ENCODE measurements at places on chromosomes 12 and 14. TPM values are rescaled to one million over a fixed set of nuclear protein-coding genes. Genes with fewer than 3 reads are reported as not detected.

GRCh38 chr12:57772429-57773322, at the start of gene EEF1AKMT3:
EEF1AKMT3 (plus strand) TSS chr12:57772614; CDS start chr12:57772725, 111 bp downstream.
- peak; percentile 63 for DNase-seq

DNA sequence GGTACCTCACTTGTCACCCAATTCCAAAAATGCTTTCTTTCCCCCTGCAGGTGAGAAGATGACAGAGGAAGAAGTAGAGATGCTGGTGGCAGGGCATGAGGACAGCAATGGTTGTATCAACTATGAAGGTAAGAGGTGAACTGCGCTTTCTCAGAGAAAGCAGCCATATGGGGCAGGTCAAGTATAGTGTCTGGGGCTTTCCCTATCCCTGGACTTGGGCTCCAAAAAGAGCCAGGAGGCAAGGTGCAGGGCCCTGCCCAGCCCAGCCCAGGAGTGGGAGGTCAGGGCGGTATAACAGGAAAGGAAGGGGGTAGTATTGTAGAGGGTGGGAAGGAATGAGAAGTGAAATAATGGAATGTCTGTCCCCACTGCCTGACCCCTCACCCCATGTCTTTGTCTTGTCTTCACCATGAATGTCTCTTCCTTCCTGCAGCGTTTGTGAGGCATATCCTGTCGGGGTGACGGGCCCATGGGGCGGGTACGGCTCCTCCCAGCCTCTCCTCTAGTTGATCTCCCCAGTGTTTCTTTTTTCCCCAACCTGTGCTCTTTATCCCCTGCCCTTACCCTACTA, 2.1 kb downstream of the MYL6 start:
- DNase-seq: no peak

DNA sequence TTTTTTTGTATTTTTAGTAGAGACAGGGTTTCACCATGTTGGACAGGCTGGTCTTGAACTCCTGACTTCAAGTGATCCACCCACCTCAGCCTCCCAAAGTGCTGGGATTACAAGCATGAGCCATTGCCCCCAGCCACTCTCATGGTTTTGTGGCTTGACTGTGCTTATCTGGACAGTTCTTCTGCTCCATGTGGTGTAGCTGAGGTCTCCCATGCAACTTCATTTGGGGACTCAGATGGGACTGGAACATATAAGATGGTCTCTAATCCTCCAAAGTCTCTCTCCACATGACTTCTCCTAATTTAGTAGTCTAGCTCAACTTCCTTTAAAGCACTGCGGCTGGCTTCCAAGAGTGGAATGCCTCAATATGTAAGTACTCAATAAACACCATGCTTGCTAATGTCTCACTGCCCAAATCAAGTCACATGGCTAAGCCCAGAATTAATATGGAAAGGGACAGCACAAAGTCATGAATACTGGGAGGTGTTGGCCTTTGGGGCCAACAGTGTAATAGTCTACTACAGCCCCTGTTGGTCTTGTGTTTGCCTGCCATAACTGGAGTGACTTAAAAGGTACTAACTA, 7.4 kb downstream of the INHBC start:
- DNase-seq: no peak

DNA sequence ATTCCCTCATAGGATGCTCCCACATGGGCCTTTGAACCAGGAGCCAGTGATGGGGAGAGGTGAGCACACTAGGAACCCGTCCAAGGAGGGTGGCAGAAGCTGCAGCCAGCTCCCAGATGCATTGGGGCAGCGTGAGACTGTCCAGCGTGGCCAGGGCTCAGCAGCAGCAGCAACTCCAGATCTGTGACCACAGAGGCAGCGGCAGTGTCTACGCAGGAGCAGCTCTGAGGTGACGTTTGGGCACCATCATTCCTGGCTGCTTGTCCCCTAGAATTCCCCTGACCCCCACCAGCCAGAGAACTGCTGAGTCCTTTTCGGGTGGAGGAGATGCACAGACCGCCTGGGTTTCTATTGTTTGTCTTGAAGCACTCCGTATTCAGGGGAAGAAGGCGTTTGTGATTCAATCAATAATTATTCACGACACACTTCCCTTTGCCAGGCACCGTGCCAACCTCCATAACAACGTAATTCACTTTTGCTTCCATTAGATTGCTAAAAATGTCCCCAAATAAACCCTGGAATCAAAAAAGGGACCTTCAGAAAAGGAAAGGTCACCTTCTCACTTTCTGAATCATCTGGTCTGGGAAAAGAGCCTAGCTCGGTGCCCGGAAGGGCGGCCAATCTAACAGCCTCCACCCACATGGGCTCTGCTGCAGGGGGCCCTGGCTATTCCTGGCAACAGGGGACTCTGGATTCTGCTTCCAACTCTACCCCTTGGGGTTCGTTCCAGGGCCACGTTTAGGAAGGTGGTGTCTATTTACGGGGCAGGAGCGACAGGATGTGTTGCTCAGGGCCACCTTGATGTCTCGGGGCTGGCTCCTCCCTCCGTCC, 11.4 kb upstream of the BDKRB2 start:
- DNase-seq: no peak

DNA sequence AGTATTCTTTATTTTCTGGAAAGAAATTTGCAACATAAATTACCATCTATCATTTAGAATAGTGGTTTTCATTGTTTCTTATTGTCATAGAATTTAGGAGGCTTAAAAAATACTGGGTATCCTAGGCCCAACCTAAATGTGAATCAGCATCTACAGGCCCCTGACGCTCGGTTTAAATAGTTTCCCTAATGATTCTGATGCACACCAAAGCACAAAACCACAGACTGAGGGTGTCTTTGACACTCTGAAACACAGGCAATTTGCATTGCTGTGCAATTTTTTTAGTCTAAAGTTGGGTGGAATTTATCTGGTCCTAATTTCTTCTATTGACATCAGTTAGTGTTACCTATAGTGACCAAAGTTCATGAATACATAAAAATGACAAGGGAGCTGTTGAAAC, 87.6 kb upstream of the SSTR1 start:
- no peak for DNase-seq

- DNase-seq: no peak
Observed at GRCh38 chr14:44712024-44712815, 205.1 kb upstream of the FSCB start.

DNA sequence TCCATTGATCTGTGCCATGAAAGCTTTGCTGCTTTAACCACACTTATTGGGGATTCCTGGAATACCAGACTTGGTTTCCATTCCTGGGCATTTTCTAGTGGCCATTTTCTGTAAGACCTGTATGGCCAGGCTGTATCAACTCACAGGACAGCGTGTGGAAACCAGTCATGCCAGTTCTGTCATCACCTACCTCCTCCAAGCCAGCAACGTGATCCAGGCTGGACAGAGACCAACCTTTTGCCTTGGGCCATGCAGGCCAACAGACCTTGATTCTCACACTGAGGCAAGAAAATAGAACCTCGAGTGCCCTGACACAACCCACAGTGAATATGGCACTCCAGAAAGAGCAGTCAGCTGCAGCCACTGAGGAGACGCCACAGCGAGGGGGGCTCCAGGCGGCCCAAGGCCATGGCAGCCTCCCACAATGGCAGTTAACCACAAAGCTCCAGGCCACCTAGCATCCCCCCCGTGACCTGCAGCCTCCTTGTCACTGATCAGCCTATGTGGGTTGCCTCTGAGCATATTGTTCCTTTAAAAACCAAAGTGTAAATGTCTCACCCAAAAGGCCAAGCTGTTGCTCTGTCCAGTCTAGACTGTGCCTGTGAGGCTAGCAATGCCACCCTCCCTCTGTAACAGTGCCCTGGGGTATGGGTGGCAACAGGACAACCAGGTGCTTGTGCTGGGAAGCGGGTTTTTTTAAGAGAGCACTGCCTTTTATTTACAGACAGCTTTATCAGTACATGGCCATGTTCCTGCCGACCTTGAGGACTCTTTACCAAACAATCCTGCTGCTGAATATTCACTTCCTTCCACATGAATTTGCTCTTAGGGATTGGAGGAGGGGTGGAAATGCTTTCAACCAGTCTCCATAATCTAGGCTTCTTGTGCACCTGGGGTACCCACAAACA, 168.7 kb upstream of the HIF1A start:
- no peak for DNase-seq

- no peak for DNase-seq
Observed at GRCh38 chr12:114673169-114673833, 10.7 kb downstream of the TBX3 start.

DNA sequence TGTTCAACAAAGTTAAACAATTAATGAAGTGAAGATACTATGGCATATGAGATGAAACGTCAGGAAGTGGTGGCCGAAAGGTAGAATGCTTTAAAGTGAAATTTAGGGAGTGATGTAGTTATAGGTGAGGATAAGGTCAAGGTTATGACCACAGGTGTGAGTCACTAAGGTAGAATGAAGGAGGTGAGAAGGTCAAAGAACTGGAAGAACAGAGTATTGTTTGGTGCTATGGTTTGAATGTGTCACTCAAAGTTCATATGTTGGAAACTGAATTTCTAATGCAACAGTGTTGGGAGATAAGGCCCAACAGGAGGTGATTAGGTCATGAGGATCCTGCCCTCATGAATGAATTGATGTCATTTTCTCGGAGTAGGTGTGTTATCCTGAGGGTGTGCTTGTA, 293.6 kb downstream of the NELL2 start:
- DNase-seq: no peak

GRCh38 chr14:47541662-47542061, 133.7 kb downstream of the MDGA2 start:
- DNase-seq: no peak

GRCh38 chr14:32779840-32780239, 158.8 kb upstream of the NPAS3 start:
- no peak for DNase-seq

DNA sequence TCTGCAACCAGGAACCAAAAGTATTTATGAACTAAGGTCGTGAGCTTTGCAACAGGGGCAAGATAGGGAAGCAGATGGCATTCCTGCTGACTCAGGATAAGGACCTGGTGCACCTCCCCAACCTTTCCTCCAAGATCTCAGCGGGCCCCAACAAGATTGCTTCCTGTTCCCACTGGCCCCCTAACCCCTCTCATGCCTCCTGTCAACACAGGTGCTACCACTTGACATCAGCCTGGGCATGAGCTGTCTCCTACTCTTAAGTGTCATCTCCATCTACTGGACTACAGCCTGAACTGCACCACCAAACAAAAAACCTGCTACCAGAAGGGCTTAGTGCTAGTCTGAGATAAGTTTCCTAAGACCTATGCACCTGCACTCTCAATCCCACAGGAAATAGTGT, 32.7 kb downstream of the MED6 start:
- DNase-seq: no peak

DNA sequence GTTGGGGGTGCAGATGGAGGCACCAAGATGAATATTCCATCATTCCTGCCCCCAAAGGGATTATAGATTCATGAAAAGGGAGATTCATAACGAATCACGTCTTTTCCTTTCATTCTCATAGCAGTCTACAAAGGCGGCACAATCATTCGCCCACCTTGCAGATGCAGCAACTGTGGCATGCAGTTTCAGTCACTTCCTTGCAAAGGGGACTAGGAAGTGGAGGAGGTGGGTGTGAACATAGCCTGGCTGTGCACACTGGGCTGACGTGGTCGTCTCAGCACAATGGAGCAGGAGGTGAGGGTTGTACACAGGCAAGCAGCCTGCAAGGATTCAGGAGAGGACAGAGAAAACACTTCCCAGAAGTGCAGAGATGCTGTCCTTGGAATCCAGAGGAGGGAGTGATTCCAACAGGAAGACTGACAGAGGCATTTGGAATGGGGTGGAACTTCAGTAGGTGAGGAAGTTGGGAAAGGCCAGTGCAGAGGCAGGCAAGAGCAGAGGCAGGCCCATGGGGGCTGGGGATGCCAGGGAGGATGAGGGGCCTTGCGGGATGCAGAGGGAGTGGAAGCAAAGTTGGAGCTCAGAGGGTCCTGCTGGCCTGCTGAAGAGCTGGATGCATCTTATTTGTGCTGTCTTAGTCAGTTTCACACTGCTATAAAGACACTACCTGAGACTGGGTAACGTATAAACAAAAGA, 21.9 kb upstream of the PPP2R5C start:
- no peak for DNase-seq

DNA sequence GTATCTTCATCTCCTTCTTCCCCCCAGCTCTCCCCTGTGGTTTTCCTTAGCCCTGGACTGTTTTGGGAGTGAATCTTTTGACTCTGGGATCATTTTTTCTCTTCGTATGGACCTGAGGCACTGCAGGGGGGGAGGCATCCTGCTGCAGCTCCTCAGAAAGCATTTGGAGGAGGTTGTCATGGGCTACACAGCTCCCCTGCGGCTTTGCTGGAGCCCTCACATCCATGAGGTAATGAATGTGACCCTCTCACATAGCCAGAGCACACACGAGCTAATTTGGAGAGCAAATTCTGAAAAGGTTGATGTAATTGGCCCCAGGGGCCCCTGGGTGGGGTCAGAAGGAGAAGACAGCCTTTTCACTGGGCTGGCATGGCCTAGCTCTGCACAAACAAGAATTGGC, 110.9 kb downstream of the PAH start:
- no peak for DNase-seq

- no peak for DNase-seq
Observed at GRCh38 chr12:82593143-82593542, 93.6 kb upstream of the TMTC2 start.

DNA sequence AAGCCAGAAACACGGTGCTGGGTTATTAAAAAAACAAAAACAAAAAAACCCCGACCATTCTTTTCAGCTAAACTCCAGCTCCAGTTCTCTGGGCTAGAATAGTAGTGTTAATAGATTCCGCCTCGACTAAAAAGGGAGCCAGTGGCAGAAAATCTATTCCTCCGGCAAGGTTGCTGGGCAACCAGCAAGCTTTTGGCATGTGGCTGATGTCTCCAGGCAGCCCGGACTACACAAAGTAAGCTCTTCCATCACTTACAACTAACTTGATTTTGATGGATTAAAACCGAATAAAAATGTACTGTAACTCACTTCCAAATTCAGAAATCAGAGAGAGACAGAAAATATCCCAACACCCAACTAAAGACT, 126.4 kb upstream of the FOXN3 start:
- DNase-seq: peak; percentile 52

GRCh38 chr12:10941369-10941768, 2.3 kb upstream of the TAS2R14 start:
- no peak for DNase-seq

DNA sequence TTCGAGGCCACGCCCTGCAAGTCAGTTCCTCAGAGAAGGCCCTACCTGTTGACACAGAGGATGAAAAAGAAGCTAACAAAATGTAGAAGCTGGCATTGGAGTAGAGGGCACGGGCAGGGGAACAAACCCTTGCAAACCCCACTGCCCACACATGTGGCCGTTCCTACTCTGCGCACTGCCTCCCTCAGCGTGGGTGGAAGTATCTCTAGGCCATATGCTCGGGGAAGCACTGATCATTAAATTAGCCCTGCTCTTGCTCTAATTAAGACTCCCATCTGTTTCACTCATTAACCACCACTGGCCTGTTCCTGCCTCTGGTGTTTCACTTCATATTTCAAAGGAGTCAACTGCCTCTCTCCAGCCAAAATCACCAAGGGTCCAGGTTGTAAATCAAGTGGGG, 201.2 kb upstream of the SFSWAP start:
- no peak for DNase-seq

GRCh38 chr14:60102389-60102788, 10.7 kb downstream of the PCNX4 start:
- no peak for DNase-seq

GRCh38 chr12:88662961-88663360, 82.7 kb upstream of the KITLG start:
- no peak for DNase-seq

GRCh38 chr12:92629349-92630065, 73.3 kb upstream of the PLEKHG7 start:
- no peak for DNase-seq

LRIG3 gene
- total RNA-seq: 82.3 TPM

SOAT2 gene
- total RNA-seq: not detected

MUCL1 gene
- not detected for total RNA-seq

BDKRB2 gene
- 2.8 TPM for total RNA-seq

FITM1 gene
- total RNA-seq: 0.77 TPM

TSPAN8 gene
- total RNA-seq: 4.2 TPM

BDKRB1 gene
- not detected for total RNA-seq

LGR5 gene
- total RNA-seq: 1.6 TPM

PSMA6 gene
- 155 TPM for total RNA-seq

LPAR5 gene
- total RNA-seq: 2.5 TPM

All from spinal cord (tissue), 10 donors.